ENCODE measurements at places on chromosomes 1 and 21. TPM values are rescaled to one million over a fixed set of nuclear protein-coding genes. Genes with fewer than 3 reads are reported as not detected.

NBPF6 gene
- polyA plus RNA-seq: not detected

DNA sequence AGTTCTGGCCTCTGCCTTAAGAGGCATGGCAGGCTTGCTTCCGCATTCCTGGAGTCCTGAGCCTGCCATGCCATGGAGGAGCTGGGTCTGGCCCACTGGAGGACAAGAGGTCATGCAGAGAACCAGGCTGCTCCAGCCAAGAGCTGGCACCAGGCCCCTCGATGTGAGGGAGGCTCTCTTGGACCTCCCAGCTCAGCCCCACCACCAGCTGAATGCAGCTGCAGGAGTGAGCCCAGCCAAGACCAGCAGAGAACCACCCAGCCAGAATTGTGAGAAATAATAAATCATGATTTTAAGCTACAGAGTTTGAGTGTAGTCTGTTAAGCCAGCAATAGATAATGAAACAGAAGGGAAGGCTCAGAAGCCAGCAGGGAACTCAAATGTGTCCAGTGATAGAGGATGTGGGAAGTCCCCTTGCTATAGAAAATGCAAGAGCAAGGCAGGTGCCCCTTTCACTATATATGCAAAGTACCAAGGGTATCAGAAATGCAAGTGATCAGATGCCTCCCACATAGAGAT is 118.4 kb downstream of the HIVEP3 start:
- DNase-seq: no peak

DNA sequence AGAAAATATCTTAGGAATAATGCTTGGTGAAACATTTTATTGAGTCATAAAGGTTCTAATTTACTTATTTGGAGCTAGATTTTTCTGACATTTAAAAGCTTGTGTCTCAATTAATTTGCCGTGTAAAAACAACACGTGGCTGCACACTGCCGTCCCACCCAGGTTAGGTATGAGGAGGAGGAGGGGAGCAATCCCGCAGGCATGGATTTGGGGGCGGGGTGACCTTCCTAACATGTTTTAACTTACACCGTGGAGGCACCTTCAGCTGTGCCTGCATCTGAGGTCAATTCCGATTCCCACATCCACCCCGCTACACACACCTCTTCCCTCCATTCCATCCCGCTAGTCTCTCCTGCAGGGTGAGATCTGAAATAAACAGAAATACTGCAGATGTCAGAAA is 28.5 kb upstream of the UMODL1 start:
- no peak for DNase-seq

GRCh38 chr1:202208351-202208857 is 14.8 kb downstream of the LGR6 start:
- no peak for DNase-seq

DNA sequence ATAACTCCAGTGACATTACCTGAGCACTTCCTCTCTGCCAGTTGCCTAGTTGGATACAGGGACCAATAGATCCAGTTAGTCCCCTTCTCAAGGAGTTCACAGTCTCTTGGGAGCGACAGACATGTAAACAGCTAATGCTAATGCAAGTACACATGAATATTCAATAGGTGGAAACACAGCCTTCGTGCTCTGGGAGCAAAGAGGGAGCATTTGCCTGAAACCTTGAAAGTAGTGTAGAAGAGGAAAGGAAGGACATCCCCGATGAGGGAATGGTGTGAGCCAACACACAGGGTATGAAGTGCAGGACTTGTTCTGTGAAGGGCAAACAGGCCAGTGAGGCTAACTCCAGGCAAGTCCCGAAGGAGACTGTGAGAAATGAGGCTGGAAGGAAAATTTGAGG is 3.8 kb upstream of the TMEM222 start:
- DNase-seq: no peak

All from hepatocyte (in vitro differentiated cells).